CD4-positive, alpha-beta T cell treated with Interferon alpha-2 for 1 hour (primary cell): ENCODE measurements at places on chromosomes 1 and 21.

DNA sequence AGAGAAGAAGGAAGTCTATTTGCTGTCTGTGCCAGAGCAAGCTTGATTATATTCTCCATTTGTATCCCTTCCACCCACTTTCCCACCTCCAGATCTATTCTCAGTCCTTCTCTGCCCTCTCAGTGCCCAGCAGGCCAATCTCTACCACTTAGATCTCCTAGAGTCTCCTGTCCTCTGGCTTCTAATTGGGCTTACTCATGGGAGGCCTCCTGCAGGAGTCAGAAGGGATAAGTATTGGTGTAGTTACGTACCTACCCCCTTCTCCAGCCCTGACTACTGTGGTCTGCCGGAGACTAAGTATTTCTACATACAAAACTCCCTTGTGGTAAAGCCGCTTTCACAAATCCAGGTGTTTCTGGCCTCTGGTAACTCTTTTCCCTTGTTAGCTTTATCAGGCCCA, 221.2 kb downstream of the PTGER3 start:
- no peak for DNase-seq

- DNase-seq: peak; percentile 77
Observed at GRCh38 chr1:9128520-9129265, at the start of gene GPR157. TSS of gene GPR157 (minus strand) at chr1:9129102. CDS start at chr1:9129027, 75 bp downstream.

DNA sequence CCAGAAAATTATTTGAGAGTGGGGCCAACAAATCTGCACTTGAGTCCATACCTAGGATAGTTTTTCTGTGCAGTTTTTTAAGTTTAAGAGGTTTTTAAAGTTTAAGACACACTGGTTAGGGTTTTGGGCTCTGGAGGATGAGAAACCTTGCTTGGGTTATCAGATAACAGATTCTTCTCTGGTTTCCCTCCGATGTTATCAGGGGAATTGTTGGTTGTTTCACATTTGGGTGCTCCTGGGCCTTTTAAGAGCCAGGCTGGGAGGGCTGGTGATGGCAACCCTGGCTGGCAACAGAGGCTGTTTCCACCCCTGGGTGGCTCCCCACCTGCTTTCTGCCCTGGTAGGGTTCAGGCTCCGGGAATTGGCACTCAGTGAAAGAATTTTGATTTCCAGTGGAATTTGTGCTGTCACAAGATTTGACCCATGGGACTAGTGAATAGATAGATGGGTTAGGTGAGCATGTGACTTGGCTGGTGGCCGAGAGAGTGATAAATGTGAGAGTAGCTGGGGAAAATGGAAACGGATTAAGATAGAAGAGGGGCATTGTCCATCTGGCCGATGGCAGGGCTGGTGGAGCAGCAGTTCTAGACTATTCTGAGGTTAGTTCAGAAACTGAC, 14.8 kb downstream of the VANGL1 start:
- no peak for DNase-seq

DNA sequence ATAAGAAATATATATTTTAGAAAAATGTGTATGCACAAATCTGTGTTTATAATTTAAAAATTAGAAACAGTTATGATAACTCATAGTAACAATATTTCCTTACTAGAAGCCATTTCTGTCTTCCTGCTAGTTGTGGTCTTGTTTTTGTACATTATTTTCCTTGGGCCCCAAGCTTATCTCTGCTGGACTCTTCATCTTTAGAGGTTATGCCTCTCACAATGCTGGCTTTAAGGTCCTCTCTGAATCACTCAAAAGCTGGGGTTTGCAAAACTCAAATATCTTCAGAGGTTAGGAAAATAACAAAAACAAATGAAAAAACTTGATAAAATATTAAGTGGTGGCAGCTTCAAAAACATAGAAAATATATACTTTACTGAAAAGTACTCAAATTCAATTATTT, 133.8 kb downstream of the PTPRC start:
- DNase-seq: no peak

DNA sequence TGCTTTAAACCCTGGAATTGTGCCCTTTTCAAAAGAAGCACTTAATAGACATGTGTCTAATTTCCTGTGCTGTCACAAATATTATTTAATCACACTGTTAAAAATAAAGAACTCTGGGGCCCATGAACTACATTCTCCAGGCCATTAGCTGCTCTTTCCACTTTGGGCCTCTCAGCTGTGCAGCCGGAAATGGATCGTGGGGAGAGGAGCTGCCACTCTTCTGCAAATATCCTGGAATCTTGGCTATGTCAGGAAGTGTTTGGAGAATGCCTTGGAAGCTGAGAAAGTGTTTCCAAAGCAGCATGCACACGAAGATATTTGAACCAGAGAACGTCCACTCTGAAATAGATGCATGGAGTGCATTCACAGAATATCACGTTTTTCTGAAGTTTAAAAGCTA, 27.5 kb upstream of the VPS26C start:
- no peak for DNase-seq

- DNase-seq: no peak
Observed at GRCh38 chr1:35866991-35867390, 16.0 kb upstream of the AGO1 start.

- no peak for DNase-seq
Observed at GRCh38 chr1:30708361-30708728, 15.0 kb downstream of the MATN1 start.

- DNase-seq: no peak
Observed at GRCh38 chr1:32363713-32364112, 1.4 kb downstream of the TSSK3 start.

DNA sequence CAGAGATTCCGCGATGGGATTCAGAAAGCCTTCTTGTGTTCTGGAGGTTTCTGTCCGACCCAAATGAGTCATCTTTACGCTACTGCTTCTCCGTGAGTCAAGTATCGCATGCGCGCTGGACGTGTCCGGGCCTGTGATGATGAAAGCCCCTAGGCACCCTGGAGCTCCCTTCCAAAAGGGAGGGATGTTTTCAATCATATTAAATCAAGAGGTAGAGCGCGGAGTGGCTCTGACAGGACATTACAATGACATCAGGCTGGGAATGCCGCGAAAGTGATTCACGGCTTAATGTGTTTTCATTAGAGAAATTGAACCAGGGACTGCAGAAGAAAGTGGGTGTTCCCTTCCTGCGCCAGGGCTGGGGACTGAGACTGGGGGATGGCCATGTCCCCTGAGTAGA, 48.5 kb downstream of the AJAP1 start:
- DNase-seq: no peak

- DNase-seq: no peak
Observed at GRCh38 chr1:64946916-64947315, 19.4 kb downstream of the JAK1 start.

GRCh38 chr1:151024540-151025146, 11.7 kb upstream of the BNIPL start:
- peak; percentile 91 for DNase-seq

GRCh38 chr1:39650431-39650830, 11.0 kb upstream of the HEYL start:
- DNase-seq: no peak

DNA sequence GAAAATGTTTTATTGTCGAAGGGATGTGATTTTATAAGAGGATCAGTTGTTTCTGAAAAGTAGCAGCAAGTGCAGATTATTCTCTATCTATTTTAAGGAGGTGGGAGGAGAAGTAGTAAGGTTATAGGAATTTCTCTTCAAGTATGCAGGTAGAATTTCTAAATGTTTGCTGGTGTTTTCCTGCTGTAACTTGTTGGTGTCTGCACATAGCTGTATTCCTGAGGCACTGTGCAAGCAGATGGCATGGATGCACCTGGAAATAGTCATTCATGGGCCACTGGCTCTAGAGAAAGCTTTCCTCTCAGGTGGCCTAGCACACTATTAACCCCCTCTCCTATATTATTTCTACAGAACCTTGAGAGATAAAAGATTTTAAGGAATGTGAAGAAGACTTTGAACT, 30.3 kb upstream of the PODN start:
- no peak for DNase-seq

- no peak for DNase-seq
Observed at GRCh38 chr21:38166173-38166535, 90.6 kb upstream of the KCNJ15 start.

- DNase-seq: no peak
Observed at GRCh38 chr21:23811805-23812204, 1795.5 kb downstream of the MRPL39 start.

DNA sequence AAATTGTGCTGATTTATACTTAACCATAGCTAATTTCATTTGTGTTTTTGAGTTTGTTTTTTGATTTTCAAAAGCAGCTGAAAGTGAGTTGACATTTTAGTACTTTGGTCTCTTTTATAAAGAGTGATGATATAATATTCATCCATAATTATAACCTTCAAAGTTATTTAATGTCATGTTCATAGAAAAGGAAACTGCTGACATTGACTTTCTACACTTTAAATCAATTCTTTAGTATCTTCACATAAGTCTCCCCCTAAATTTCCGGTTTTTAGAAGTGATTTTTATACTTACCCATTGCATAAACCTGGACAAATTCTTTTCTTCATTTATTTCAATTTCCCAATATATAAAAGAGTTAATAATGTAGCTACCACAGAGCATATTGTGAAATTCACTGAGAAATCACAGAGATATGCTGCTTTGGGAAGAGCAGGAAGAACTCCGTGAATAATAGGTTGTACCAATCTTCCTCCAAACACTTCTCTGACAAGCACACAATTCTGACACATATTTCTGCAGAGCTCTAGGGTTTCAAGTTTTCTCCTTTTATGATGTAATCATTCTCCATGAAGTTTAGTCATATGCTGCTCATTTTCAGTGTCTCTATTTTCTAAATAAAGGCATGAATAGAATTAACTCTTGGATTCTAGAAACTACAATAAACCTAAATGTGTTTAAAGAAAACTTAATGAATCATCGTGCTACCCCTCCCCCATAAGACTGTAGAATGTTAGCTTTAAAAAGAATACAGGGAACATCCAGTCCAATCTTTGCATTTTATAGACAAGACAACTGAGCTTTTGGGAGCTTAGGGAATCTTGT, 25.6 kb upstream of the CDC42BPA start:
- DNase-seq: no peak

- no peak for DNase-seq
Observed at GRCh38 chr1:209937996-209938959, at the start of gene SYT14. TSS of gene SYT14 (plus strand) at chr1:209938217. CDS start at chr1:209938265, 48 bp downstream.

GRCh38 chr1:200182701-200183100, 155.2 kb downstream of the NR5A2 start:
- DNase-seq: no peak

DNA sequence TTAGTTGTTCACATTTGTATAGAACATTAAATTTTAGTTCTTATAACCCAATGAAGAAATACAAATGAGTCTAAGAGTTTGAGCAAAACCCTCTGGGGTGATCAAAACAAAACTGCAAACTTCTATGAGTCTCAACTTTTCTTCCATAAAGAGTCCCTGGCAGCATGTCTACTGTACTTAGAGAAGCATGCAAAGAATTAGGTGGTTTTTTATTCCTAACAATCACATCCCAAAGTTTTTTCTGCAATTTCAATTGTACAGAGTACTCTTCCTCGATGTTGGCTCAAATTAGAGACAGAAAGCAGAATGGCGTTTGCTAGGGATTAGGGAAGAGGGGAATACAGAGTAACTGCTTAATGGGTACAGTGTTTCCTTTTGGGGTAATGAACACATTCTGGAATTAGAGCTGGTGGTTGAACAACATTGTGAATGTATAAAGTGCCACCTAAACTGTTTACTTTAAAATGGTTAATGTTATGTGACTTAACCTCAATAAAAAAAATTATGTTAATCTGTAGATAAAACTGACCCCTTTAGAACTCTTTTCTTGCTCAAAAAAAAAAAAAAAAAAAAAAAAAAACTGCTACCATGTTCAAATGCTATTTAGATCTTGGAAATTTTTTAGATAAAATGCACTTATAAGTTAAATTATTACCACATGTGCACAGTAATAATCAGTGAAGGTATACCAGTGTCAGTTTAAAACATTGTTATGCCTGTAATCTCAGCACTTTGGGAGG, 4.8 kb downstream of the RC3H1 start:
- DNase-seq: no peak

GRCh38 chr1:11731691-11732283, 4.1 kb upstream of the AGTRAP start:
- peak; percentile 64 for DNase-seq

DNA sequence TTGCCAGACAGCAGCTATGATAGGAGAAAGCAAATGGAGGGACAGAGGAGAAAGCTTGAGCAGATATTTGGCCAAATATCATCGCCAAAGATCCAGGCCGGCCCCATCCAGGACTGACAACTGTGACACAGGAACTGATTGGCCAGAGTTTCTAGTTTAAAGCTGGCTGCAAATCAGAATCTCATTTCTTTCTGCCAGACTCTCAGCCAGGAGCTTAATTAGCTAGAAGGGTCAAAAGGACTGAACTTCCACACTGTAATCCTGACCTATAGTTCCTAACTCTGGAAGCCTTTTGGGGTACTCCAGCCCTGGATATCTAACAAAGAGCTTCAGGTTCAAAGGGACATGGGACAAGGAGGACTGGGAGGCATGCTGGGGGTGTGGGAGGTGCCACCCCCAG, 106.7 kb upstream of the GNG12 start:
- no peak for DNase-seq

GRCh38 chr1:16187748-16188401, 24.6 kb downstream of the ARHGEF19 start:
- DNase-seq: peak; percentile 74

- DNase-seq: no peak
Observed at GRCh38 chr1:245579881-245580280, 425.1 kb downstream of the KIF26B start.

- DNase-seq: no peak
Observed at GRCh38 chr21:45506836-45507522, 35.3 kb downstream of the SLC19A1 start.

DNA sequence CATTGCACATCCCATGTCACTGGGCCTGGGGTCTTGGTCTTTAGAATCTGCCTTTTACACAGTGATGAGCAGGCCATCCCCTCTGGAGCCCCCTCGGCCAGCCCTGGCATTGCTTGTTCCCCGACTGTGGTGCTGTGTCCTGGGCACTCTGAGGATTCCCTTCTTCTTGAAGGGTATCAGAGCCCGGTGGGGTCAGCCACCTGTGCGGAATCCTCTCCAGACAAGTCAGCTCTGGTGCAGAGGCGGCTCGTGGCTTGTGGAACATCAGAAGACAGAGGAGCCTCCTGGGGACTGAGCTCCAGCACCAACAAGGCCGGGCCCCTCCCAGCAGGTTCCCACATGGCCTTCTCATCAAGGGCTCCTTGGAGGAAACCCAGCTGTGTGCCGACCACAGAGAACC, 57.9 kb upstream of the AJAP1 start:
- no peak for DNase-seq

DNA sequence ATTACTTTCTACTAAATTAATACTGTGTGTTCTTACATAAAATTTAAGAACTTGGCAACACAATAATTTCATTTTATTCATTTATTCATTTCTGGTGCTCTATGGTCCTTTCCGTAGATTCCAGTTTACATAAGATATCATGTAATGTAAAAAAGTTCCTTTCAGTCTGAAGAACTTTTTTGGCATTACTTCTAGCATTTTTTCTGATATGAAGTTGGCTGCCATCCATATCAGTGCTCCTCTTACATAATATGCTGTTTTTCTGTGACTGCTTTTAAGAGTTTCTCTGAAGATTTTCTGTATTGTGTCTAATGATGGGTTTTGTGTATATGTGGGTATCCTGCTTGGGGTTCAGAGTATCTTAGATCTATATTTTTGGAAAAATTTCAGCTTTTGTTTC, 34.8 kb downstream of the LIN9 start:
- DNase-seq: no peak

- DNase-seq: no peak
Observed at GRCh38 chr1:53729456-53730223, 9.3 kb downstream of the GLIS1 start.

- DNase-seq: no peak
Observed at GRCh38 chr1:23531562-23532094, 595 bp upstream of the E2F2 start.

GRCh38 chr21:42007356-42007940, 2.7 kb downstream of the ZBTB21 start:
- DNase-seq: no peak

- DNase-seq: no peak
Observed at GRCh38 chr1:51285055-51285454, 45.3 kb downstream of the TTC39A start.

GRCh38 chr1:163361123-163361934, 39.6 kb downstream of the NUF2 start:
- DNase-seq: peak; percentile 6
